ENCODE measurements at places on chromosomes 13 and 19. TPM values are rescaled to one million over a fixed set of nuclear protein-coding genes. Genes with fewer than 3 reads are reported as not detected.

The ENOX1 gene
- 7.7 TPM for total RNA-seq

The CEACAM20 gene
- not detected for total RNA-seq

The KIR2DL1 gene
- total RNA-seq = not detected

The CCNA1 gene
- total RNA-seq = 1.8 TPM

The HCST gene
- total RNA-seq = not detected

The SULT2A1 gene
- not detected for total RNA-seq

The TYROBP gene
- total RNA-seq = not detected

The MYO16 gene
- not detected for total RNA-seq

The DKKL1 gene
- total RNA-seq = 0.46 TPM

The MBD3L2 gene
- not detected for total RNA-seq

The RINL gene
- total RNA-seq = 0.34 TPM
